ENCODE measurements at places on chromosomes 4 and X.
A peak's percentile ranks its signal among the peaks of the same experiment; 100 is the strongest.

DNA sequence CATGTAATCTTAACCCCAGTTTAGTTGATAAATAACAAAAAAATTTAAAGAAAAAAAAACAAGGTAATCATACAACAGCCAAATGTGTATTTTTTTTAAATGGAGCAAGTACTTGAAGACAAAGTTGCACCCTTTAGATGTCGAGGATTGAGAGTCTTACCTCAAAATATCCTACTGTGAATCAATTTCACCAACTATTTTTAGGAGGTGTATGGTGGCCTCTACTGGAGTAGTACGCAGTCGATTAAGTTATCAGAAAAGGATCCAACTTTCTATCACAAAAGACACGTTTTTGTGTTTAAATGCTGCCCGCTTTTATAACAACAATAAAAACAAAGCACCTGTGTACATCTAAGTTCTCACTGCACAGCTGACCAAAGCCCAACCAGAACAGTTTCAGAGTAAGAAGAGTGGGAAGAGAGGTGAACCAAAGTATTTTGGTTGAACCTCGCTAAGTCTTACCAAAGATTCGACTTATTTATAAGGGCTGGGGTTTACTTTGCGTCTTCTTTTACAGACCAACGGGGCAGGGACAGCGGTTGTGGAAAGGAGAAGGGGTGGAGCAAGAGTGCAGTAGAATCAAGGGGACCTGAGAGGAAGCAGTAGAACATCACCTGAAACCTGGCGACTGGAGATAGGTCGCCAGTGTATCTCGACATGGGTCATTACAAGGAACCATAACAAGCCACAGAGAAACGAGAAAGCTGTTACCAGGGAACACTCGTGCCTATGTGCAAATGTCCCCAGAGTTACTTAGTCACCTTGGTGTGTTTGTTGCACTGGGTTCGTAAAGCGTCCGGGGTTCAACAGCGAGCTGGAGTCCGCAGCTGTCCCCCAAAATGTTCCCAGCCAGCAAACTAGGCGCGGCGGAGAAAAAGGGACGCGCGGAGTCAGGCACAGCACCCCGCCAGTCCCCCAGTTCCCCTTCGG is 1.1 kb downstream of the RPS6KA6 start:
- DNase-seq, result no peak

DNA sequence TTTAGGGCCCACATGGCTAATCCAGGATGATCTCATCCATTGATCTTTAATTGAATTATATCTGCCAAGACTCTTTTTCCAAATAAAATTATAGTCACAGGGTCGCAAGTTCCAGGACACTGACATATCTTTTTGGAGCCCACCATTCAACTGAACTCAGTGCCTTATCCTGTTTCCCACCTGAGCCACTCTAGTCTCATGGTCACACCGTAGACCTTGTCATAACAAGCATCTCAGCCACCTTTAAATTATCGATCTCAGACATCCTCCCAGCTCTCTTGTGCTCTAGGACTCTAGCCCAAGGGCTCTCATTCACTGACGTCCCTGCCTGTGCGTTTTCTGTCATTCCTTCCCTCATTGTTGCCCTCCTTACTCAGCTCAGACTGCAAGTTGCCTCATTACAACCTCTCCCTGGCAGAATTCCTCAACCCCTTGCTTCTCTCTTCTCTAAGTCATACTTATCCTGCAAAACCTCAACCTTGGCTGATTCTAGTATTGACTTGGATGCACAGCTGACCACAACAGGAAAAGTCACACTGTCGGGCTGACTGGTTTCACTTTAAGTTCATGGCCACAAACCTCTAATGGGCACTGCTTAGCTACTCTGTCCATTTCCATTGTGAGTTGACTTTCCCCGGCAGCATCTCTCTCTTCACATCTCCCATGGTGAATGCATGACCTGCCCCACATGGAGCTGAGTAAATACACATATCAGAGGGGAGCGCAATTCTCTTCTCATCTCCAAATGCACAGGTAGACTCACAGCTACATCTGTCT is 91.0 kb upstream of the TRIM2 start:
- no peak for DNase-seq

- no peak for DNase-seq
Observed at GRCh38 chr4:155941820-155942219, 11.8 kb downstream of the CTSO start.

DNA sequence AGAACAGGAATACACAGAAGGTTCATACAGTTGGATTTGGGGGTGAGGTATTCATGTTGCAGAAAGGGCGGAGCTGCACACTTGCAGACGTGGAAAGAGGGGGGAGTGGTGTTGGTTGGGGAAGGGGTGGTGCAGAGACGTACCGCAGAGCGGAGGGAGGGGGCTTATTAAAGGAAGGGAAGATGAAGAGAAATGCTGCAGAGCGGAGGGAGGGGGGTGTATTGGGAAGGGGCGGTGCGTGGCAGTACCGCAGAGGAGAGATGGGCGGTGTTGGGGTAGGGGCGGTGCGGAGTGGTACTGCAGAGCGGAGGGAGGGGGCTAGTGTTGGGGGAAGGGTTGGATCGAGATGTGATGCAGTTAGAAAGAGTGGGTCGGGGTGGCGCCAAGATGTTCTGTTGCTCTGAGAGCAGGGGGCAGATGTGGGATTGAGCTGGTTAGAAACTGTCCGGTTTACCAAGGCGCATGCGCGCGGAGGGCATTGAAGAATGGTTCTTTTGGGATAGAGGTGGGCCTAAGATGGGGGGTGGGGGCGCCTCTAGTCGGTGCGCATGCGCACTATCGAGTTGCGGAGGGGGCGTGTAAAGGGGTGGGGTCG is 900 bp downstream of the TRO start:
- peak; percentile 47 for DNase-seq

DNA sequence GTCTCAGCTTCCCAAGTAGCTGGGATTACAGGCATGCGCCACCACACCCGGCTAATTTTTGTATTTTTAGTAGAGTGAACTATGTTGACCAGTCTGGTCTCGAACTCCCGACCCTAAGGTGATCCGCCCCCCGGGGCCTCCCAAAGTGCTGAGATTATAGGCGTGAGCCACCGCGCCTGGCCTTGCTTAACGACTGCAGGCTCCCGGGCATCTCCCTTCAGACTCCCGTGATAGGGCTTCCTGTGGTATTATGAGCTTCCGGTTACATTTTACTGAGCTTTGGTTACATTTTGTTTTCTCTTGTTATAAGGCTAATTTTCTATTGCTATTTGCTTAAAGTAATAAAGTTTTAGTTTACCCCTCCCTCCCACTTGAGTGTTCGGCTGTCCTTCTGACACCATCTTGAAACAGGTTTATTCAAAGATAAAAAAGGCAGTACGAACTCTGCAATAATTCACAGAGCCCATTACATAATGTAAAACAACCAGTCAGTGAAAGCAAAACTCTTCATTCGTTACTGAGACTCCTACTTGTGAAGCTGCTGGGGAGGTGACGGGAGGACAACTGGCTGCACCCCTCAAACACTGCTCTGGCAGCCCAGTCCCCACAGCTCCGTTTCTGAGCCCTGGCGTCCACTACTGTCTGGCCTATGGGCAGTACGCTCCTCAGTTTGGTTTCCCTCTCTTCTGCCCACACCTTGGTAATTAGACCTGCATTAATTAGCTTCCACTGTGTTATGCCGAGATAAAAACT is 795.7 kb upstream of the SLIT2 start:
- DNase-seq, result no peak

DNA sequence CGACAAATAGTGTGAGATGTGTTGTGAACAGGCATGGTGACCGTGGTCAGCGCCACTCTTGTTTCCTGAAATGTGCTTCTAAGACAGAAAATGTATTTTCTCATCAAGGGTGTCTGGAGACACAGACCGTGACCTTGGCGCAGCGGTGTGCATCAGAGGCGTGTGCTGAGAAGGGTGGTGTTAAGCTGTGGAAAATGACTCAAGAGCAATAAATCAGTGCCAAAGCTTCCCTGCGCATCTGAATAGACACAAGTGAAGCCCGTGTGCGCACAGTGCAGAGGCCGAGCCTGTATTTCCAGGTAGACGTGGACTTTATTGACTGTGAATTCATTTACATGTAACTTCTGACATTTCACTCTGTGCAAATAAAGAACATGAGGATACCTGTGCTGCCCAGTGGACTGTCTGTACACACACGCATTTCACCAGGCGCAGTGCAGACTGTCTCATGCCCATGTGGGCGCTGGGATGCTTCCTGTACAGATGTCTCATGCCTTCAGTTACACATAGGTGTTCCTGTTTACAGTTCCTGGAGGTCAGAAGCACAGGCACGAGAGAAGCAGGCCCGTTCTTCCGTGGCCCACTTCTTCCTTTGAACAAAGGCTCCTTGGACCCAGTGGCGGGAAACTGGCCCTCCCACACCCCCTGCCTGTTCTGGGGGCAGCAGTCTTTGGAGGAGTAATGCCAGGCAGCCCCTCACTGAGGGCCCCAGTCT is 31.9 kb downstream of the NSG1 start:
- DNase-seq, result no peak

DNA sequence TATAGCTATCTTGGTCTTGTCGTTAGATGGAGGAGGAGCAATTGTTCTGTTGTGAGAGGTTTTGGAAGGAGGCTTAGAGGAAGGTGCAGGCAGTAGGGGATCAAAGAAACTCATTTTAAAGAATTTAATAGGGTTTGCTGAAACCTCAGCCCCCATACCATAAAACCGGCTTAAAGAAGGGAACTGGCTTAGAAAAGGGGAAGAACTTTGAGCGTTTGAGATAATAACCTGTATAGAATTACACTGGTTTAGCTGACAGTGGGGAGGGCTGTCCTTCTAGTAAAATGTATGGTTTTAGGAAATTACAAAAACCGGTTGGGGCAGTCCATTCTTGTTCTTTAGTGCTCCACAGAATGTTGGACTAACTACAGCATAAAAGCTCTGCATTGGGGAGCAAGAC is 128.1 kb downstream of the KDM6A start:
- DNase-seq, result no peak

GRCh38 chr4:189124149-189124758 is 816.4 kb upstream of the FRG1 start:
- DNase-seq, result no peak

GRCh38 chrX:78522601-78523000 is 136.5 kb downstream of the RTL3 start:
- DNase-seq, result no peak

GRCh38 chr4:187598196-187598595 is 397.4 kb upstream of the ZFP42 start:
- no peak for DNase-seq

- no peak for DNase-seq
Observed at GRCh38 chr4:188976644-188977115, 837.4 kb downstream of the TRIML1 start.

DNA sequence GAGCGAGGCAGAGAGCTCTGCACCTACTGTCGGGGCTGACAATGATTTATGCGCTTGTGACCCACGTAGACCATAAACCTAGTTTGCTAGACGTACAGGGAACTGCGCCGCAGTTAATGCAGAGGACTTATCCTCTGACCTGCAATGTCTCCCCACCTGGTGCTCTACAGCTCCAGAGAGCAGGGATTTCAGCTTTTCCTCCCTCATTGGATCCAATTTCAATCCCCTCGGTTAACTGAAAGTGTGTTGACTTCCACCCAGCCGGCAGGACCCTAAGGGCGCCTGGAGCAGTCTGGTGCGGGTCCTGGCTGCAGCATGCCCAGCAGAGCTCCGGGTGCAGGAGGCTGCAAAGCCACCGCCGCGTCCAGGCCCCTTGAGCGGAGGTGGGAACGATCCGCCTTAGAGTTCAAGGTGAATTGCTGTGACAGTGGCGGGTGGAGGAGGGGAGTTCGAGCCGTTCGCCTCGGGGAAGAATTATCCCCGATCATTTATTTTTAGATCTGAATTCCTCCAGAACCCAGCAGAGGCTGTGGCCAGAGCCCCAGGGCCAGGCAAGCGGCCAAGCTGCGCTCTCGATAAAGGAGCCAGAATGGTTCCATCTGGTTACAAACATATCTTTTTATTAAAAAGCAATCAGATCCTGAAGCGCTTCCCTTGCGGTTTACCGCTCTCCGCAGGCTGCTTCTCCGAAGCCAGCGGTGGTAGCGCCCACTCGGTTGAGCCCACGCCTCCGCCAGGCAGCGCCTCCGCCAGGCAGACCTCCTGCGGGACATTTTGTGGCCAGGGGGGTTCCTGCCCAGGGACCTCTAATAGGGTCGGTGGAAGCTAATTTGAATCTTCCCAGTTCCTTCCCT is 66.0 kb downstream of the FBXO8 start:
- no peak for DNase-seq

GRCh38 chr4:131974730-131975129 is 1174.4 kb upstream of the PCDH10 start:
- no peak for DNase-seq

GRCh38 chrX:77937291-77937690 is 26.8 kb downstream of the ATP7A start:
- DNase-seq, result no peak

GRCh38 chr4:148632476-148632875 is 190.3 kb upstream of the NR3C2 start:
- no peak for DNase-seq

DNA sequence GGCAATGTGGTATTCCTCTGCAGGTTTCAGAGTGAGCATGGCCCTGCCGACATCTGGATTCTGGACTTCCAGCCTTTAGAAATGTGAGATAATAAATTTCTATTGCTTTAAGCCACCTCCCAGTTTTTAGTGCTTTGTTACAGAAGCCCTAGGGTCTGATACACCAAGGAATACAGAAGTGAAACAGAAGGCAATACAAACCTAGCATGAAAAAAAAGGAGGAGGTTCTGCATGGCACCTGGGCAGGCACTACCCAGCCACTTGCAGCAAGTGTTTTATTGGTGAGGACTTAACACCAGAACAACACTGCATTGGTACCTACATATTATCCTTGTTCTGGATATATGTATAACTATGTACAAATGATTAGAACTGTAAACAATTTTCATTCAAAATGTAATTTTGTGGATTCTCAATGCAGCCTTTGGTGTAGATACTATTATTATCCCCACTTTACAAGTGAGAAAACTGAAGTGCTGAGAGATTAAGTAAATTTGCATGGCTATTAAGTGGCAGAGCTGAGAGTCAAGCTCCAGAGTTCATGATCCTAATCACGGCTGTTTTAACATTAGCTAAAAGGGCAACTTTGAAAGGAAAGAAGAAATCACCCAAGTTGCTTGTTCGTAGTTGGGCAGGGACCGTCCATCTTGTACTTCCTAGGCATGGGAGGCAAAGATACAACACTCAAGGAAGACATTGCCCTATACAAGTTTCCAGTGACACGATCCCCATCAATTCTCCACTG is 71.8 kb downstream of the IL21 start:
- DNase-seq, result no peak

- no peak for DNase-seq
Observed at GRCh38 chr4:93183576-93183975, 645.0 kb upstream of the ATOH1 start.

DNA sequence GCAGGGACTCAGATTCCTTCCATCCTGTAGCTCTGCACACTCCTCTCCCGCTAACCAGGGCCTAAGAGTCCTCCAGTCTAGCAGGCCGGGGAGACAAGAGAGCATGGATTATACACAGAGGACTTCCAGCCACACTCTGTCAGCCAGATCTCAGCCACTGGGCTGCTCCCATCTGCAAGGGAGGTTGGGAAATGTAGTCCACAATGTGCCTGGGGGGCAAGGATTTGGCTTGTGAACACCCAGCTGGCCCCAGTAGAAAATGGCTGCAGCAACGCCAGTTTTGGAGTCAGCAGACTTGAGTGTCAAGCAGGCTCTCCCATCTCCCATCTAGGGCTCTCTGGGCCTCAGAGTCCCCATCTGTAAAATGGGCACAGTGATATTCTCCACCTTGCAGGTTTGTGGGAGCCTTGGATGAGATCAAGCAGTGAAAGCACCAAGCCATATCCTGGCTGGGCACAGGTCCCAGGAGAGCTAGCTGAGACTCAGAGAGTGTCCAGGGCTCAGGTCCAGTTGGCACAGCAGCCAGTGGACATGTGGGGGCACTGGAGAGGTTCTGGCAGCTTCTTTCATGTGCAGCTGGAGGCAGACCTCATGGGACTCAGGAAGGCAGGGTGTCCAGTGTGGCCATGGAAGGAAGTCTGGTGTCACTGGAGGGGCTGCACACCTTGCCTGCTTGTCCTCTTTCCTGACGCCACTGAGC is 14.6 kb downstream of the PSAPL1 start:
- no peak for DNase-seq

All from amygdala (tissue), 56 donors.